ENCODE measurements at places on chromosomes 1 and 21.

DNA sequence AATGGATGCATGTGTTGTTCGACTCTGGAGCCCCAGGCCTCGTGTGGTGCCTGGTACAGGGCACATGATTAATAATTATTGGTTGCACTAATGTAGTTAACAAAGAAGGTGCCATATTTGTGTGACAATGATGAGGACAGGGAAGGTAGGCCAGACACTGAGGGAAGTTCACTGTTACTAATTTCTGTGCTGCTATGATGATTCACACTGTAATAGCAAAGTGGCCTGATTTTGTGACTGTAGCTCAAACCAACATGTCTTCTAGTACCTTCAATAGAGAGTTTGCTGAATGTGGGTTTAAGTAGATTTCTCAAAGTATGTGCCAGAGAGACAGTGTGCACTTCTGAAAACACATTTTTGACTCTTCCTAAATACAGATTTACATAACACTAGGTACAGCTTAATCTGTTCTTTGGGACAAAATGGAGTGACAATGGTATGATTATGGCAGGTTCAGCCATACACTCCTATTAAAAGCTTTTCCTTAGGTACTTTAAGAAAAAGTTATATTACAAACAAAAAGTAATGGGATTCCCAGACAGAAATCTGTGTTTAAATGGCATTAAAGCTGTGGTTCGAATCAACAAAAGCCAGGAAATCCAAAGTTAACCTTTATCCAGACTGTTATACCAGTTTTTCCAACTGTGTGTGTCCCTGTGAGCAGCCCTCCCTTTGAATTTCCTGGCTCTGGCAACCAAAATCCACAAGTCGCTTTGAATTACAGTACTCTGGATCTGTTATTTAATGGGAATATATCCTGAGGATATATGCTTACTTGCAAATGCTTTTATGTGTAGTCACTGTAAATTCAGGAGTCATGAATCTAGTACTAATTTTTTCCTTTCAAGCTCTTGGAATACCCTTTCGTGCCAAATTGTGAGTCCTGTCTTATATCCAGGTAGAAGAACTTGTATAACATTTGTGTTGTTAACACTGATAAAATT, 277.1 kb upstream of the SGIP1 start:
- no peak for DNase-seq

GRCh38 chr1:30649321-30649991, 73.9 kb downstream of the MATN1 start:
- DNase-seq: no peak

GRCh38 chr1:10830961-10831668, 34.7 kb upstream of the CASZ1 start:
- DNase-seq: no peak

DNA sequence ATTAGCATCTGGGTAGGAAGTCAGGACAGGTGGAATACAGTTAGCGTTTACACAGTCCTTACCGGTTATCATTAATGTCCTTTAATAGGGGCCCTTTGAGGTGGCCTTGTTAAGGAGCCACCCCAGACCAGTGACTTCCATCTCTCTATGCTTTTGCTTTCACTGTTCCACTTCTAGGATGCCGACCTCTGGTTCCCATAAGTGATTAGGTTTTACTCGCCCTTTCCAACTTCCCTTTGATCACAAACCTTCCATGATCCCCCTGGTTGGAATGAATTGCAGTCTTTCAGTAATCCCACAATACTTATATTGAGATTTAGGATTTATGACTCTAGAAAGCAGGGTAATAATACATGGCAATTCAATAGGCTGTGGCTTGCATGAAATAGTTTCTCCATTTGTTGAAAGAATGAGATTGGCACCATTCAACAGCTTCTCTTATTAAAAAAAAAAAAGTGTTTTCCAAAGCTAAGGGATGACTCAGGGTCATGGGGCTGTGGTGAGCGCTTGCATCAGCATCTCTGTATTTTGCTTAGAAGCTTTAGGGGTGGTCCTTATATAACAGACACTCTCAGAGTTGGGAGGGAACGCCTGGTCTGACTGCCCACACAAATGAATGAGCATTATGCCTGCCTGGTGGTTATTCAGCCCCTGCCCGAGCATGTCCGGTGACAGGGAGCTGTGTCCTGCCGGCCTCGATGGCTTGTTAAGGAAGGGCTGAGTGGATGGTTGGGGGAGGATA, 110.5 kb downstream of the CNIH3 start:
- DNase-seq: no peak

- no peak for DNase-seq
Measured at GRCh38 chr1:167705250-167705649, 16.5 kb upstream of the MPZL1 start.

GRCh38 chr1:40796939-40797667, 13.5 kb downstream of the KCNQ4 start:
- DNase-seq: no peak

DNA sequence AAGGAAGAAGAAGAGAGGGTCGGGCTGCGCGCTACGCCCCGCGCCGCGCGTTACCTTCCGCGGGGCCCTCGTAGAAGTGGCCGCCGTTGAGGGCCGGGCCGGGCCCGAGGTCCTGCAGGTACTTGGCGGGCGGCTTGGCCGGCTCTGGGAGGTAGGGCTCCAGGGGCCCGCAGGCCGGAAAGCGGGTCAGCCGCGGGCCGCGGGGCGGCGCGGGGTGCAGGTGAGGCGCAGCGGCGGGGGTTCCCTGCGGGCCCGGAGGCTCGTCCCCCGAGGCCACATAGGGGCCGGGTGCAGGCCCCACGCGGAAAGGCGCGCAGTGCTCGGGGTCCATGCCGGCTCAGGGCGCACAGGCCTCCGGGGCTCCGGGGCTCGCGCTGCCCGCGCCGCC, 196 bp downstream of the ALX3 start:
- no peak for DNase-seq

- DNase-seq: no peak
Measured at GRCh38 chr1:234093741-234094140, 189.3 kb downstream of the SLC35F3 start.

DNA sequence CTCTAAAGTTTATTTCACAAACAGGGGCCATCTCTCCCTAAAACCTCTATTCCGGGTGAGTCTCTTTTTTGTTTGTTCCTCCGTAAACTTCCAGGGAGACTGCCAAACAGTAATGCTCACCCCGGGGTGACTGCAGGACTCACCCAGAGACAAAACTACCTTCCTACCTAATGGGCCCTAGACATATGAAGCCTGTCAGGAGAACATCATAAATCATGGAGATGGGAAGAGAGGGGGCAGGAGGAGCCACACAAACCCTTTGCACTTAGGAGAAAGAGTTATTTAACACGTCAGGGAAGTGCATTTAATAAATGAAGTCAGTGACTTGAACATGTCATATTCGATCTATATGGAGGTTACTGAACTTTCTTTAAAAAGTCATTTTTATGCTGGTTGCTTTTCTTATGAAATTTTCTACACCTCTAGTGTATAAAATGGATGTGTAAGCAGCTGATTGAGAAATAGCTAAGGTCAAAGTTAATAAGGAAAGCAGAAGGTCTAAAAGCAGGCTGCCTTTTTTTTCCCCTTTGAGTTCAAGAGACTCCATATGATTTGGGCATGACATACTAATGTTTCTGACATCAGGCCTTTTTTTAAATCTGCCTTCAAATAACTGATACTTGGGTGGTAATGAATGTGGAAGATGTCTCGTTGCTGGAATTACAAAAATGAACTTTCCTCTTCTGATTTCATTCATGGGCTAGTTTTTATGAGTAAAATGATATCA, 286.9 kb upstream of the USP25 start:
- no peak for DNase-seq

DNA sequence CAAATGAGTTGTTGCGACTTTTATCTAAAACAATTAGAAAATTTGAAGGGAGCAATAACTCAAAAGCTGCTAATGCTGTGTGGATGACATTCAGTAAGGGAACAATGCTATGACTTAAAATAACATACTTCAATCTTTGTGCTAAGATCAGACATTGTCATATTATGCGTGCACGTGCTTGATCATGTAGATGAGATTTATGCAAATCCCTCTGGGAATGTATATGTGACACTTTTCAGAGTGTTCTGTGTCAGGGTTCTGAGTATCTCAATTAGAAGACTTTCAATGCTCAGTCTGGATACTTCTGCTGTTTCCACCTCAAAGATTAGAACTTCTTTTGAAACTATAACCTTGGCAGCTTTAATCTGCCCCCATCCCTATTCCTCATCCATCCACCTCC, 18.6 kb upstream of the POU2F1 start:
- no peak for DNase-seq

- DNase-seq: no peak
Measured at GRCh38 chr1:212561501-212561931, 47.0 kb upstream of the ATF3 start.

DNA sequence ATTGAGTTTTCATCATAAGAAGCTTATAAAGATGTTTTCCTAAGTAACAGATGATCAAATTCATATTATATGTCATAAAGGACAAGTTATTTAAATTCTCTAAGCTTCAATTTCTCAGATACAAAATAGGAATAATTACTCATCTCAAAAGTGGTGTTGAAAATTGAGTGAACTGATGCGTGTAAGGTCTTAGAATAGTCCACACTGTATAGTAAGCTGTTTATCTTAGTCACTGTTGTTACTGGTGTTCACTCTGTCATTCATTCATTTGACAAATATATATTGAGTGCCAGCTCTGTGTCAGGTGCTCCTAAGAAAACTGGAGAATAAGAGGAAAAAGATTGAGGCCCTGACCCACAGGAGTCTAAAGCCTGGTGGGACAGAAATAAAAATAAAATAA, 186.3 kb upstream of the BRINP3 start:
- DNase-seq: no peak

- no peak for DNase-seq
Measured at GRCh38 chr1:91759076-91759475, 126.9 kb downstream of the TGFBR3 start.

DNA sequence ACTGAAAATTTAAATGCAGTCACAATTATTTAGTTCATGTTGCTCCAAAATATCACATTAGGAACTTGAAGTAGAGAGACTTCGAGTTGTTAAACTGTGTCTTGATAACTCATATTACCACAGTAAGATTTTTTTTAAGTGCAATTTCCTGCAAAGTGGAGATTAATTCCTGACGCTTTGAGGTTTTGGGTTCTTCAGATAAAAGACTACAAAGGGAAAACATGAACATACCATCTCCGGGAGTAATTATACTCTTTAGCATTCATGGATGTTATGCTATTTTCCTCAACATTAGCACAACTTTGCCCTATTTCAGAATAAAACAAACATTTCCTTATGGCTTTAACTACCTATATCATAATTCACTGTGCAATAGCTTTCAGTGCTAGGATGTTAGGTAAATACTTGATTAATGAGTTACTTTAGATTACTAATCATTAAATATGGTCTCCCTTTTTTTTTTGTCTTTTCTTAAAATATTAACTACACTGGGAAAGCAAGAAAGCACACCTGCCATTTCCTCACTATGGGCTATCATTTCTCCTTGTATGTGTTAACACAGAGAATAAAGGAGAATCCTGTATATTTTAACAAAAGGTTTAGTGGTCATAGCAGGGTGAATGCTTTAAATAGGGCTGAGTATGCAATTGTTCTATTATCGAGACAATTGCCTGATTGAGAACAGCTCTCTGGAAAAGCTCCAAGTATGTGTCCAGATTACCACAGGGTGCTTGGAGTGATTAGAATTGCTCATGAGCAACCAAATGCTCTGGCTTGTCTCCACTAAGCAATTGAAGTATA, 252.5 kb upstream of the C1orf105 start:
- DNase-seq: no peak

DNA sequence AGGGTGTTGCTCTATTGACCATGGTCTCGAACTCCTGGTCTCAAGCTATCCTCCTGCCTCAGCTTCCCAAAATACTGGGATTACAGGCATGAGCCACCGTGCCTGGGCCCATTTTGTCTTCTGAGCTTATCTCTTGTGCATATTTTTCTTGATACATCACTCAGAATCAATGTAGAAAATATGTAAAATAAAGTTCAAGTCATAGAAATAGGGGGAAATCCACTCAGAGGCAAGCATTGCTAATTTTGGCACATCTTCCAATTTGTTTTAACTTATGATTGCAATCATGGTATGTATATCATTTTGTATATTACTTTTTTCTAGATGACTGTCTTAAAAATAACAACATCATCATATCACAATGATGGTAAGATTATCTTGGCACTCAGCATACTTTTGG, 21.6 kb downstream of the RIT1 start:
- DNase-seq: no peak

DNA sequence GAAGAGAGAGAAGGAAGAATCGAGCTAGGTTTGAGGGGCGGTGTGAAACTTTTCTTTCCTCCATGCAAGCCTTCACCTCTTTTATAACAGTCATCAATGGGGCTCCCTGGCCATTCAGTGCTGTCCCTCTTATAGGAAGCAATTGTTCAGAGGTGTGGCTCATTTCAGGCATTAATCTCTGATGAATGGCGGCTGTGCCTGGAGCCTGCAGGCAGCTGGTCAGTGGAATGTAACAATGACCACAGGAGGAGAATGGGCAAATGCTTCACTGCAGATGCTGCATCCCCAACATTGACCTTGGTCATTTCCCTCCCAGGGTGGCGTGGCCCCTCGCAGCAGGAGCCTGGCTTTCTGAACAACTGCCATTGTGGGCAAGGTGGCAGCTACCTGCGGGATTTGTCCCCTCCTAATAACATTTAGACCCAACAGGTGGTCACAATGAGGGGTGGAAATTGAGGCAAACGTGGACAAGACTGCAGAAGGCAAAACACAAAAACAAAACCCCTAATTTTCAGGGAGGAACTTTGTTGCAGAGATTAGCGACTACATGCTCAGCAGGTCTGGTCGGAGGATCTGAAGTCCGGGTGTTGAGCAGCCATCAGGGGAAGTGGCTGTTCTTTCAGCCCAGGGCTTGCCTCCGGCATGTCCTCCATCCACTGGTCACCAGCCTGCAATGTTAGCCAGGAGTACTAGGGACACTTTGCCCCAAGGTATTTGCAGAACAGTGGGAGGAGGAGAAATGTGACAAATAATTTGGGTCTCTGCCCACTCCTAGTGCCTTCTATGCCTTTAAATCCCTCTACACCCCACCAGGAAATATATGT, 97.3 kb upstream of the PAXBP1 start:
- no peak for DNase-seq

- no peak for DNase-seq
Measured at GRCh38 chr1:241610056-241610815, 29.9 kb downstream of the CHML start.

DNA sequence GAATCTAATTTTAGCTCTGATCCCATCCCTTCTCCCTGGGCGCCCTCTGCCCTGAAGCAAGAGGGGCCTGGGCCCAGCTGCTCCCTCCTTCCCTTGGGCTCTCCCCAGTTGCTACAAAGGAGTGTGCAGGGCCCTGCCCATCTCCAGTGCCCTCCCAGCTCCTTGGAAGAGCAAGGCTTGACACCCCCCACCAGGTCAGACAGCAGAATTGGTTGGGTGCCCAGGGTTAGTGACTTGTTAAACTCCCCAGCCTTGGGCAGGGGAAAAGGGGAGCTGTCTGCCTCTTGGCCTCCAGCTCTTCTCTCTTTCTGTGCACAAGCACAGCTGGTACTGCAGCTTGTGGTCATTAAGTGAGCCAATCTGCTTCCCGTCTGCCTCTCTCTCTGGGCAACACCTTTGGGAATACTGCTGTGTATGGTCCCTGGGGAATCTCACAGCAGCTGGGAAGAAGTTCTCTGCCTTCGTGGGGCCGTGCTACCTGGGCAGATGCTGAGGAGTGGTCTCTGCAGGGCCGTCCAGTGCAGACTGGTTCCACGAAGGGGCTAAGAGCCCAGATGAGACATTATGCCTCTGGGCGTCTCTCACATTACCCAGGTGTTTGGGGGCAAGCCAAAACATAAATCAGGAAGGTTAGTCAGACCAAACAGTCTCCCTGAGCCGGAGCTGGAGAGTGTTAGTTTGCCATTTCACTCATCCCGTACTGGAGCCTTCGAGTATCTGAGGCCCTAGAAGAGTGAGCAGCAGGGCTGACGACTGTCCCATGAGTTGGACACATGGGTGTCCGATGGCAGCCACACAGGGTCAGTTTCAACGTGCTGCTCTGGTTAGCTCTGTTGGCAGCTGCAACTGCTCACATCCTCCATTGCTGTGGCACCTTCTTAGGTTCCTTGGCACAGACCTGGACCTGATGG, 37.3 kb downstream of the TMEM53 start:
- no peak for DNase-seq

Measured in right renal cortex interstitium (tissue), 3 donors.